Uterine smooth muscle cell (primary cell): ENCODE measurements at places on chromosomes 4 and X. TPM values are rescaled to one million over a fixed set of nuclear protein-coding genes. Genes with fewer than 3 reads are reported as not detected.

Gene GPM6B
- total RNA-seq, result 4.6 and 8.1 TPM in 2 replicates

Gene SCFD2
- total RNA-seq, result 25.5 and 49.9 TPM in 2 replicates

Gene SPP1
- total RNA-seq, result 58.1 and 68.2 TPM in 2 replicates

Gene FRMD7
- total RNA-seq, result 0.11 TPM in 1 of 2 replicates, not detected in the other

Gene EFNB1
- 22.7 and 25.0 TPM in 2 replicates for total RNA-seq

Gene STAP1
- not detected in 2 replicates for total RNA-seq

Gene ARMCX2
- 73.7 and 155 TPM in 2 replicates for total RNA-seq

Gene IL1RAPL1
- 5.2 and 11.5 TPM in 2 replicates for total RNA-seq
